A673 (cell line): ENCODE measurements at places on chromosomes 3 and 15.

GRCh38 chr3:71050538-71051258 is 532.8 kb downstream of the FOXP1 start:
- peak; percentile 83 for DNase-seq

DNA sequence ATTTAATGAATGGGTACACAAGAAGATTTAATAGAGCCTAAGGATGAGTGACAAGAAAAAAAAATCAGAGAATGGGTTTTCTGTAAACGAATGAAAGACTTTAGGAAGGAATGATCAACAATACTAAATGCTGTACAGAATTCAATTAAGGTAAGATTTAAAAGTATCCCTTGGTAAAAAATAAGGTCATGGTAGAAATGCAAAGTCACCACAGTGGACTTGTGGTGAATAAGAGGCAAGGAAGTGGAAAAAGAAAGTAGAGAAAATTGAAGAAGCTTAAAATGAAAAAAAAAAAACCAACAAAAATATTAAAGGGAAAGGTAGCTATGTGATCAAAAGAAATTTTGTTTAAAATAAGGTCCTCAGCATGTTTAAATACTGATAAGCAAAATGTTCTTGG is 82.4 kb downstream of the PLSCR2 start:
- no peak for DNase-seq

GRCh38 chr3:132695422-132695821 is 26.8 kb downstream of the NPHP3 start:
- no peak for DNase-seq

- DNase-seq: no peak
These were observed 178.3 kb upstream of the PLSCR5 start for GRCh38 chr3:146783446-146783845.
